ENCODE measurements at places on chromosomes 16 and 17.
A peak's percentile ranks its signal among the peaks of the same experiment; 100 is the strongest.

GRCh38 chr17:10192461-10192860, 5.9 kb downstream of the GAS7 start:
- no peak for DNase-seq

- DNase-seq: no peak
Observed at GRCh38 chr17:8466456-8466855, 30.8 kb downstream of the NDEL1 start.

- no peak for DNase-seq
Observed at GRCh38 chr16:662597-662996, 5.3 kb upstream of the RHOT2 start.

GRCh38 chr16:85422196-85422631, 190.9 kb upstream of the GSE1 start:
- DNase-seq: no peak

DNA sequence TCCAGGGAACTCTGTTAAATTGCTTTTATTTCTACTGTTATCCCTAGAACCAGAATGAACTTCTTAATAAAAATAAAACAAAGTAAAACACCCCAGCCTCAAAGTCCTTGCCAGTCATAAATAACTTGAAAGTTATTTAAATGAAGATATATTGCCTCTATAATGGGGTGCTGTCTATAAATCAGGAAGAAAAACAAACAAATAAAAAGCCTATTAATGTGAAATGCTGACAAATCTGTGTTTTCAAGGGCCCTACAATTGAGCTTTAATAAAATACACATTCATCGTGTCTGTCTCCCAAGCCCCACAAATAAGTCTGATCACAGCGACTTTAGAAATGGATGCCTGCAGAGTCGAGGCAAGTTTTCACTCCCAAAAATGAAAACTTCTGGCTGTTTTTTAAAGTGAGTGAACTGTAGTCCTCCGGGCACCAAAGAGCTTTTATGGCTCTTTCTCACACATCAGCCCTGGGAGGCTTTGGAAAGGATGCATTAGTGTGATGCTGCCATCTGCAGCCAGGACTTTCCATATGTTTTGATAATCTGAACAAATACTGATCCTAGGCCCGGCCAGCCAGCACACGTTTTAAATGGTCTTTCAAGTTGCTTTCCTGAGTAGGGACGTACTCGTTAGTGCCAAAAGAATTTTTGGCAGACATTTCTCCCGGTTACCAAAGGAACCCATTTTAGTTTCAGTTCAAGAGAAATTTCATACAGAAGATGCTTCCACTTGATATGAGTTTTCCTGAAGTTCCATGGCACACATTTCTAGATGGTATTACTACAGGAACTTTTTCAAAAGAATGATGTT, 16.3 kb downstream of the NACA2 start:
- peak; percentile 34 for DNase-seq

DNA sequence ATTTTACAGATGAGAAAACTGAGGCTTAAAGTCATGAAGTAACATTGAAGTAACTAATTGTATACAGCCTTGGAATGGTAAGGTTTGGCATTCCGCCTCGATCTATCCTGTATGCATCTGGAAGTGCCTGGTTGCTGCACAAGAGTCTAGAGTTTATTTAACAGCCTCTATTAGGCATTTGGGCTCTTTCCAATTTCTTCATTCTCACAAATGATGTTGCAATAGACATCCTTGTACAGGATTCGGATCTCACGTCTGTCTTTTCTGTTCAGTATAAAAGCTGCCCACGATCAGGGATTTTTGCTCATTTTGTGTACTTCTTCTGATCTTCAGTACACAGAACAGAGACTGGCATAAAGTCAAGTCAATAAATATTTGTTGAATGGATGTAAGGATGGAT, 100.5 kb downstream of the AIPL1 start:
- DNase-seq: no peak

Measured in KBM-7 (cell line).